Endothelial cell of umbilical vein (primary cell): ENCODE measurements at places on chromosomes 11 and 22. TPM values are rescaled to one million over a fixed set of nuclear protein-coding genes. Genes with fewer than 3 reads are reported as not detected.

MMP26 gene
- total RNA-seq: not detected in 2 replicates

GRCh38 chr11:95068549-95068948, 1.8 kb downstream of the SRSF8 start:
- no peaks in the 10 kb centered on the region for H3K27me3 ChIP-seq
- peaks cover 19% of the 10 kb centered on the region for H3K4me1 ChIP-seq
- DNase-seq: peak; percentile 93
- H3K27ac ChIP-seq: peak overlapping the region; percentile 62
- no peaks in the 10 kb centered on the region for H3K36me3 ChIP-seq

KRTAP5-10 gene
- not detected in 2 replicates for total RNA-seq

GRCh38 chr11:36403661-36404060, 106.4 kb downstream of the TRAF6 start:
- no peaks in the 10 kb centered on the region for H3K36me3 ChIP-seq
- H3K27me3 ChIP-seq: no peaks in the 10 kb centered on the region
- no peak overlapping the region for H3K27ac ChIP-seq
- peaks cover 17% of the 10 kb centered on the region for H3K4me1 ChIP-seq

- no peaks in the 10 kb centered on the region for H3K27me3 ChIP-seq
- H3K4me1 ChIP-seq: peaks cover 19% of the 10 kb centered on the region
- no peak for DNase-seq
- H3K4me3 ChIP-seq: peak overlapping the region; percentile 70
- H3K36me3 ChIP-seq: peaks cover 22% of the 10 kb centered on the region
These were observed 545 bp downstream of the FEN1 start for GRCh38 chr11:61793083-61793828.

- no peak overlapping the region for H3K4me3 ChIP-seq
- H3K27ac ChIP-seq: no peak overlapping the region
- H3K36me3 ChIP-seq: no peaks in the 10 kb centered on the region
- H3K27me3 ChIP-seq: no peaks in the 10 kb centered on the region
- DNase-seq: no peak
These were observed 85.6 kb downstream of the NCAM1 start for GRCh38 chr11:113046866-113047265.

DNA sequence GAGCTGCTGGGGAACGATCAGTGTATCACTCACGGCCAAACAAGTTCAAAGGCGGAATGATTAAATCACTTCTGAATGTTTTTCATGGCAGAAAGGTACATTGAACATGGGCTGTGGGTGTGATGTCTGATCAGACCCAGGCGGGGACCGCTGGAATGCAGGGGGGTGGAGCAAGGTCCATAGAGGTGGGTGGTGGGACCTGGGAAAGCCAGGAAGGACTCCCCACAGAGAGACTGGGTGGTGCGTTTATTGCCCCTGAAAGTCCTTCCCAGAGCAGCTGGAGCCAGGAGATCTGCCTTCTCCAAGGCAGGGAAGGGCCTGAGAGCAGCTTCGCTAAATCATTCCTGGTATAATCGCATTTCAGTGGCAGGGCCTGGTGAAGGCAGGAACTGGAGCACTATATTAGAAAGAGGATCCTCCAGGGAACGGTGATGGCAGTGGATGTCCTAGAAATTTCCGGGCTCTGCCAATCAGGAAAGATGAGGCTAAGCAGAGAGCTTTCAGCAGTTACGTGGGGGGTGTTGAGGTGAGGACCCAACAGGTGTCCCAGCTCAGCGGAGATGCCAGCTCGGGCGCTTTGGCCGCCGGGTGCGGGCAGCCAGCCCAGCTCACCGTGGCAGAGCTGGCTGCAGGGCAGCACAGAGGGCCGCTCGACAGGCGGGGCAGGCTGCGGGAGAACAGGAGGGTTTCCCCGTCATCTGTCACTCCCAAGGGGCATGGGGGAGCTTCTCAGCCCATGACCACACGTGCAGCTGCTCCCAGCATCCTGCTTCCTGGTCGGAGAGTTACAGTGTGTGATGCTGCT, 271.7 kb downstream of the CTTN start:
- H3K27ac ChIP-seq: no peak overlapping the region
- no peak for DNase-seq
- no peaks in the 10 kb centered on the region for H3K4me1 ChIP-seq
- H3K4me3 ChIP-seq: no peak overlapping the region

GRCh38 chr11:112725636-112726035, 235.6 kb upstream of the NCAM1 start:
- H3K27me3 ChIP-seq: no peaks in the 10 kb centered on the region
- DNase-seq: no peak

OR51I1 gene
- total RNA-seq: not detected in 2 replicates

- H3K4me3 ChIP-seq: no peak overlapping the region
- no peak for DNase-seq
- H3K27ac ChIP-seq: no peak overlapping the region
- no peaks in the 10 kb centered on the region for H3K4me1 ChIP-seq
These were observed 69.3 kb downstream of the SHANK2 start for GRCh38 chr11:71182791-71183677.
